ENCODE measurements at places on chromosomes 16 and 17.

DNA sequence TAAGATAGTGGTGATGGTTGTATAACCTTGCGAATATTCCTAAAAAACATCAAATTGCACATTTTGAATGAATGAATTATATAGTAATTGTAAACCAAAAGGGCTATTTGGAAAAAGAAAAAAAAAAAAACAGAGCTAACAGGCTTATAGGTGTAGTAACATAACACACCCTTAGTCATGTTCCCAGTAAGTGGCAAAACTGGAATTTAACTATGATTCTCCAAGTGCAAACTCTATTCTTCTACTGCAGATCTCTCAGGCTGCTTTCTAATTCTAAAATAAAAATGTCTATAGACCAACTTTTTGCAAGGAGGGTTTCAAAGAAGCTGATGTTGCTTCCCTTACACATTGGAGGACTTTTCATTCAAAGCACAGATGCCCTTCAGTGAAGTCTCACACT, 293.2 kb upstream of the MON1B start:
- DNase-seq: no peak

DNA sequence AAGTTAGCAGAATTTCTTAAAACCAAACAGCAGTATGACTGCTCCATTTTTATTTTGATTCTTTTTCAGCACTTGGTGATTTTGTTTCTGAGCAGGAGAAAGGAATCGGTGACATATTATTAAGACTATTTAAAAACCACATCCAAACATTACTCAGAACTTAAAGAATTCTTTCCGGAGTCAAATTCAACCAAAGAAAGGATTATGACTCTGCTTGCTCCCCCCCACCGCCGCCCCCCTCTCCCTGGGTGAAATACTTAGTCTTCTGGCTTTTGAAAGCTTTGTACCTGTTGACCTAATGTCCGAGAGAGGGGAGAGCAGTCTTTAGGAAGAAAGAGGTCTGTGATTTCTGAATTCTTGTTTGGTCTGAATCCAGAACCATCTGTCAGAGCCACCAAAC, 17.9 kb upstream of the COL1A1 start:
- DNase-seq: no peak

- DNase-seq: no peak
These were observed 120.6 kb downstream of the XYLT1 start for GRCh38 chr16:17350207-17350606.

DNA sequence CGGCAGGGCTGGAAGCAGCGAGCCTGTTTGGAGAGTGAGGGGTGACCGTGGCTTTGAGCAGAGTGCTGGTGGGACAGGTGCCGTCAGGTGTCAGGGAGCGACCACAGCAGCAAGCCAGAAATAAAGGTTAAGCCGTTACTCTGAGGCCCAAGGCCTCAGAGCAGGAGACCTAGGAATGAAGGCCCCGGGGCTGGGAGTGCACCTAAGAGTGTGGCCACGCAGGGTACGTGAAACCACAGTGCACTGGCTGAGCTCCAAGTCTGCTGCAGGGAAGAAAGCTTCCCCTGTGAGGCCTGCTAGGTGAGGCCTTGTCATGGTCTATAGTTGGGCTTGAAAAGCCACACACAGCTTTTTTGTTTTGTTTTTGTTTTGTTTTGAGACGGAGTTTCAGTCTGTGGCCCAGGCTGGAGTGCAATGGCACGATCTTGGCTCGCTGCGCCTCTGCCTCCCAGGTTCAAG, 8.7 kb downstream of the CLUAP1 start:
- no peak for DNase-seq

DNA sequence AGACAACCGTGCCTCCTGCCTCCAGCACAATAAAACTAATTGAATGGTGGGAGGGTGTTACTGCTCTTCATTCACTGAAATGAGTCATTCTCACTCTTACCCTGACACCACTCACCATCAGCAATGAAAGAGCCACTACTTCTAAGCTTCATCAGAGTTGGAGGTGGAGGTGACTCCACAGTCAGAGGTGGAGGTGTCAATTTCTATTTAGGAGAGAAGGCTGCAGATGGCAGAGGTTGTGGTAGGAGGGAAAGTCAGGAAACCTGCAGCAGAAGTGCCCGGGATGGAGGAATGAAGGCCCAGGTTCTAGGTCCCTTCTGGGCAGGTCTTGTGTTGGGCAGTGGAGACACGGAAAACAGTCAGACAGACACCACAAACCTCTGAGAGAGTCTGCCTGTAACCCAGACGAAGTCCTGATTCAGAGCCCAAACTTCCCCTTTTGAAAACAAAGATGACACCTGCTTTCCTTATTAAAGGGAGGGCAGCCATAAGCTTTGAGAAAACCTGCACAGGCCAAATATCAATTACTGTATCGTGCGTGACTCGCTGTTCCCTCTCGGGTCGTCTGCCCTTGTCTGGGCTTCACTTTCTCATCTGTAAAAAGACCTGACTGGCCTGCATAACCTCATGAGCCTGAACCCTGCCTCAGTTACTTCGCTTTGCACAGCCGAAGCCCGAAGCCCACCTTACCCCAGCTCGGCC, 668 bp downstream of the ATPAF2 start:
- no peak for DNase-seq

DNA sequence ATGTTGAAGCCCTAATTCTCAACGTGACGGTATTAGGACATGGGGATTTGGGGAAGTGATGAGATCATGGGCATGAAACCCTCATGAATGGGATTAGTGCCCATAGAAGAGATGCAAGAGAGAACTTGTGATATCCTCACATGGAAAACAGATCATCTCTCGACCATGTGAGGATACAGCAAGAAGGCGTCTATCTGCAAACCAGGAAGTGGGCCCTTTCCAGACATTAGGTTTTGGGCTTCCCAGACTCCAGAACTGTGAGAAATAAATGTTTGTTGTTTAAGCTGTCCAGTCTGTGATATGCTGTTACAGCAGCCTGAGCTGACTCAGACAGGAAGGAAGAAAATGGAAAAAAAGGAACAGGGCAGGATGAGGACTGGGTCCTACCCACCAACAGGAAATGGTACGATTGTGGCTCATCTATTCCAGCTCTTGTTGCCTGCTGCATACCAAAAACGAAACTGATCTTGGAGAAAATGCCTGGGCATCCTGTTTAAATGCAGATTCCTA, 21.9 kb upstream of the SSTR2 start:
- no peak for DNase-seq

DNA sequence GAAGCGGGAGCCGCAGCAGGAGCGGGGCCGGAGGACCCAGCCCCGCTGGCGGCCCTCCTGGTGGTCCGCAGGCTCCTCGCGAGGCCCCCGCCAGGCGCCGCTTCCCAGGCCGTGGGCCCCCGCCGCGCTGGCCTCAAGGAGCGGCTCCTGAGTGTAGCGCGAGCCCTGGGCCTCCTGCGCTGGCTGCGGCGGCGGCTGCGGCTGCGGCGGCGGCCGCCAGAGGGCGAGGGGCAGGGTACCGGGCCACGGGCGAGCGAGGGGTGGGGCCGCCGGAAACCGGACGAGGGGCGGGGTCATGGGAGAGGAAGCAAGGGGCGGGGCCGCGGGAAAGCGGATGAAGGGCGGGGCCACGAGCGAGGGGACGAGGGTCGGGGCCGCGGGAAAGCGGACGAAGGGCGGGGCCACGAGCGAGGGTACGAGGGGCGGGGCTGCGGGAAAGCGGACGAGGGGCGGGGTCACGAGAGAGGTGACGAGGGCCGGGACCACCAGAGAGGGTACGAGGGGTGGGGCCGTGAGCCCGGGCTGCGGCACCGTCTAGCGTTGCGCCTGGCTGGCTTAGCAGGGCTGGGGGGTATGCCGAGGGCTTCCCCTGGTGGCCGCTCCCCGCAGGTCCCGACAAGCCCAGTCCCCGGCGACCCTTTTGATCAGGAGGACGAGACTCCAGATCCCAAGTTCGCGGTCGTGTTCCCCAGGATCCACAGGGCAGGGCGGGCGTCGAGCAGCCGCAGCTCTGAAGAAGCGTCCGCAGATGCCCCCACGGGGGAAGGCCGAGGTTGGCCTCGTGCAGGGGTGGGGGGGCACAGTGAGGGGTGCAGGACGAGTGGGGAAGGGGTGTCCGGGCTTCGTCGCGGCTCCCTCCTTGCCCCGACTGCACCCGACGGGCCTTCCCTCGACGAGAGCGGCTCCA, 1.7 kb downstream of the MYO15B start:
- peak; percentile 77 for DNase-seq

DNA sequence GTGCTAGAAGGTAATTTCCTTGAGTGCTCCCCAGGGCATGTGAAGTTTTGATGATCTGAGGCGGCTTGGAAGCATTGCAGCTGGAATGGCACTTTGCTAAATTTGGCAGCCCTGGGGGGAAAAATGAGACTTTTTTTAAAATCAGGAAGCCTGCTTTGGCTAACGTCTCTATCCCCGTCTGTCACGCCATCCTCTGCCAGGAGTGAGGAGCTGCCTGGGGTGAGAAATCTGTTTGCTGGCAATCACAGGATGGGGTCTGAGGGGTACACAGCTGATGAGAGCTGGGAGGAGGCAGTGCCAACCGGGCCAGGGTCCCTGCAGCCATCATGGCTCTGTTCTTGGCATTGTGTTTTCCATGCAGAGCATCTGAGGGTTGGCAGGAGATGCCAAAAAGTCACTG, 2.0 kb downstream of the ABCC12 start:
- no peak for DNase-seq

- no peak for DNase-seq
These were observed 46.5 kb upstream of the CIBAR2 start for GRCh38 chr16:85158743-85159178.

DNA sequence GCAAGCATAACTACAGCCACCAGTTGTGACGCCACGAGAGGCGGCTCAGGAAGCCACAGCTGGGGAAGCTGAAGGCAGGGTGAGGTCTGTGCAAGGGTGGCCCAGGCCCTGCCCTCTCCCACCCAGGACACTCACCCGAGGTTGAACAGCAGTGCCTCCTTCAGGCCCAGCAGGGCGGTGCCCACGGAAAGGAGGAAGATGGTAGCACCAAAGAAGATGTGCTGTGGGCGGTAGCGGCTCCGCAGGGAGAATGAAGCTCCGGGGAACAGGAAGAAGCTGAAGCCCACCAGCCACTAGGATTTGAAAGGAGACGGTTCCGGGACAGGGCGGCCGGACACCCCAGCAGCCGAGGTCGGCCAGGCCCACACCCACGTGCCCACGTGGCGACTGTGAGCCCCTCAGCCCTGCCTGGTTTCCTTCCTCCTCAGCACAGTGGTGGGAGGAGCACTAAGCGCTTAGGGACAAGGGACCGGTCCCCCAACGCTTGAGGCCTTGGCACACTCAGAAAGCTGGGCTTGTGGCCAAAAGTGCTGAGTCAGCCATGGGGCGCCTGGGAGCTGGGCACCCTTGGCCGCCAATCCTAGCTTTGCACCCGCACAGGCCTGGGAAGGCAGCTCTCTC, 11.0 kb downstream of the CYB561 start:
- DNase-seq: no peak

GRCh38 chr17:4822835-4823234, 10.3 kb upstream of the MINK1 start:
- DNase-seq: no peak

DNA sequence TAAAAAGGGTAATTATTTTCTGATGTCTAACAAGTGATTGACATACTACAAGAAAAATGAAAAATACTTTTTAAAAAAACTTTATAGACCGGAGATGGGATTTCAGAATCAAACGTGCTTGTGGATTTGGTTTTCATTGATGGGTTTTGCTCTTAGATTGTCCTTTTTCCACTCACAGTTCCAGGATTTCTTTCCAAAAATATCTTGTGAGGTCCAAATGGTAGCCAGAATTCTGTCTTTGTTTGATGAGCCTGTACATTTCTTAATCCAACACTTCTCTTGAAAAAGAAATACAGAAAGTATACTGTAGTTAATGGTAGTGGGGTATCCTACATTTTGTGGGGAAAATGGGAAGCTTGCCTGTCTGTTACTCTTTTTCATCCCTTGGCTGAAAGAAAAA, 329.3 kb downstream of the KCNJ2 start:
- DNase-seq: no peak

- DNase-seq: no peak
These were observed 11.6 kb downstream of the MYO19 start for GRCh38 chr17:36523113-36523512.

GRCh38 chr16:80085606-80086005, 455.2 kb upstream of the DYNLRB2 start:
- DNase-seq: no peak

- DNase-seq: no peak
These were observed 2.4 kb downstream of the GOSR2 start for GRCh38 chr17:46925185-46925868.

DNA sequence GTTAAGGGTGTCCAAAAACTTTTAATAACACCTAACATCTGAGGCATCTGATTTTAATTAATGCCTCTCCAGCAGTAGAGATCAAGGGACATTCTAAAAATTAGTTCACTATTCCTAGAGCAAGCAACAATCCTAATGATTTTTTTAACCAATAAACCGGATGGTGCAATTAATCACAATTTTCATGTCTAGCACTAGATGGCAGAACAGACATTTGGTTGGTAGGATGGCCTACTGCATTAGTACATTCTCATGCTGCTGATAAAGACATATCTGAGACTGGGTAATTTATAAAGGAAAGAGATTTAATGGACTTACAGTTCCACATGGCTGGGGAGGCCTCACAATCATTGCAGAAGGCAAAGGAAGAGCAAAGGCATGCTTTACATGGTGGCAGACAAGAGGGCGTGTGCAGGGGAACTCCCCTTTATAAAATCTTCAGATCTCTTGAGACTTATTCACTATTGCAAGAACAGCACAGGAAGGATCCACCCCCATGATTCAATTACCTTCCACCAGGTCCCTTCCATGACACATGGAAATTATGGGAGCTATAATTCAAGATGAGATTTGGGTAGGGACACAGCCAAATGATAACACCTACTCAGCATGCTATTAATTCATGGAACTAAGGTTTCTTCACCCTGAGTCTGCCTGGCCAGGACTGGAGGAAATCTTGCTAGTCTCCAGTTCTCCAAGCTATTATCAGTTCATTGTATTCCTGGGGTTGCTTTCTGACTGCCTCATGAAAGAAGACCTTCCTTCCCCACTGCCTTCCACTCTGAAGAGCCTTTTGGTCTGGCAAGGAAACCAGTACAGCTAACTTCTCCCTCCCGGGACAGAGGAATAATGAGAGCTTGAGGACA, 24.8 kb downstream of the HS3ST3A1 start:
- DNase-seq: no peak

- DNase-seq: no peak
These were observed 5.0 kb downstream of the NEUROD2 start for GRCh38 chr17:39602533-39603303.

DNA sequence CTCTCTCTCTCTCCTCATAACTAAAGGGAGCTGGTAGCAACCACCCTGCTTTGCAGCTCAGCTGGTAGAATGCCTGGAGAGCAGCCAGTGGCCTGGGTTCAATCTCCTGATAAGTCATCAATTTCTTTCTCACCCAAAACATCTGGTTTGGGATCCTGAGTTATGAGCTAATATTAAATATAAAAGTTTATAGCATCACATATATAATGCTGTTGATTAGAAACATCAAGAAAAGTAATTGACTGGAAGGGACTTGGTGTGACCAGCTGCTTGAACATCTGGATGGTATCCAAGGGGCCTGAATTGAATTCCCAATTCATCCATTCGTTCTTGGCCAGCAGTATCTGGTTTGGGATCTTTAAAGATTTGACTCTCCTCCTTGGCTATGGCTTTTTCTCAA, 12.2 kb upstream of the ELAC2 start:
- peak; percentile 50 for DNase-seq

- DNase-seq: no peak
These were observed at the start of gene NPW for GRCh38 chr16:2019518-2019920. Gene NPW (plus strand): TSS chr16:2019785.
